ENCODE measurements at places on chromosomes 7 and 10.

- no peak for DNase-seq
Observed at GRCh38 chr10:129042776-129043595, 424.1 kb upstream of the MGMT start.

GRCh38 chr7:27128776-27129728 lies 1.5 kb downstream of the HOXA4 start:
- no peak for DNase-seq

DNA sequence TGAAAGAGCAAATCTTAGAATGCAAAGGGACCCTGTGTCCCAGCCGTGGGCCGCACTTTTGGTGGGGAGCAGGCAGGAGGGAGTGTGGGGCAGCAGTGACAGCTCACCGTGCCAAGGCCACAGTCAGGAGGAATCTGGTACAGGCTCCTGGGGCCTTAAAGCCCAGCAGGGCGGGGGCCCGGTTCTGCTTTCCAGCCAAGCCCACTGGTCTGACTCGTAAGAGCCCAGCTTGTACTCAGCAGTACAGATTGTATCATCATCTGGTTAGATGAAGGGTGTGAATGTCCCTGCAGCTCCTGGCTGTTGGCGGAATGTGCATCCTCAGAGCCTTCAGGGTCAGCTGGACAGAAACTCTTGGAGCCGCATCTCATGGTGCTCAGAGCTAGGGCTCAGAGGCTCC lies 30.5 kb upstream of the TRIM8 start:
- DNase-seq = no peak

DNA sequence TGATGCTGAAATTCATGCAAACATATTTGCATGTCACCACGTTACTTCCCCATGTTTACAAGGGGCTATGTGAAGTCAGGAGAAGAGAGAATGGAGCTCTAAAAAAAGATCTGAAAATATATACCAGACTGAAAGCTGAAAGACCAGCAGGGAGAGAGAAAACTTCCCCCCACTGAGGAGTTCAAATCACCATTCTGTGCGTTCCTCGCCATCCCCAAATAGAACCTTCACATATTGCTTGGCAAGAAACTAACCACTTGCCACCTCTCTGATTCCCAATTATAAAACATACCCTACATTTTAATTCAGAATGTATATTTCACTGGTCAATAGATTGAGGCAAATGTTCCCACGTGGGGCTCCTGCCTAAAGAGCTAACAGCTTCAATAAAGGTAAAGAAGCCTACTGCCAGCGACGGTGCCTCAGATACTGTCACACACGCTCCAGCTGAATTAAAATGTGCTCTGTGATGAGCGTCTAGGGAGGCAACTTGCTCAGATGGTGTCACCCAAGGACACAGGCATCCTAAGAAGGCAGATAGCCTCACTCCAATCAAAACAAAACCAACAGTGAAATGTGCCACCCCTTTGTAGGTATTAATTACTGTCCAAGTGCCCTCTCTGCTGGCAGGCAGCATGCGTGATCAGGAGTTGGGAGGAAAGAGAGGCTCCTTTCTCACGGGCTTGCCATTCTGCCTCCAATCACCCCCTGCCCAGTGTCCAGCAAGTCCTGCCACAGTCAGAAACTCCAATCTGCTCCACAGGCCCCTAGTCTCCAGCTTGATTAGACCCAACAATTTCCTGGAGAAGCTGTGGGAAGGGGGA lies 298.2 kb downstream of the GRID1 start:
- DNase-seq = no peak

- DNase-seq = no peak
Observed at GRCh38 chr10:68576118-68576517, 16.0 kb downstream of the TET1 start.

DNA sequence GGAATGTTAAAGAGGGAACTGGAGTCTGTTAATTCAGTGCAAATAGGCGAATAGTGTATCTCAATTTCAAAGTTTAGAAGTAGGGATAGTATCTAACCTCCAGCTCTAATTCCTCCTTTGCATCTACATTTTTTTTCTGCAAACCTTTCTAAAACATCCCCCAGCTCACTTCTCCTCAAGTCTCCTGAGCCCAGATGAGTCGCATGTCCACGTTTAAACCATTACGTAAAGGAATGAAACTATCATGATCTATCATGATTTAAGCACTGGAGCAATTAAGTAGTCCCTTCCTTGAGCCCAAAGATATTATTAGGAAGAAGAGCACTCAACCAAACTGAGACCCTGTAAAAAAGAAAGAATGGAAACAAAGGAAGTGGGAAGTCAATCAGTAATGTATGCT lies 29.9 kb downstream of the GPR22 start:
- DNase-seq = no peak

DNA sequence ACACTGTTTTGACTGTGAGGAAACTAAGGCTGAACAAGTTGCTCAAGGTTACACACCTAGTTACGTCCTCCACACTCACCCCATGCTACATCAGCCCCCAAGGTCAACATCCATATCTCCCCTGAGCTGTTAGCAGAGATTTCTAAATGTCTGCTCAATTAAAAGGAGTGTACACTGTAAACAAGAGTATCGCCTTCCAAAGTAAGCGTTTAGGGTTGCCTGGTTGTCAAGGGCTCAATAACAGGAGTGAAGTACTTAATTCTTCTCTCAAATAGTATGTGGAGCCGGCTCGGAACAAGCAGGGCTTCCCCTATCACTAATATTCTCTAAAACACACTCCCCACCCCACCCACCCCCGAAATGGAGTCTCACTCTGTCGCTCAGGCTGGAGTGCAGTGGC lies 412.8 kb upstream of the GALNT17 start:
- no peak for DNase-seq

- DNase-seq = no peak
Observed at GRCh38 chr10:759898-760477, 70.5 kb upstream of the DIP2C start.

GRCh38 chr10:61099756-61100155 lies 155.8 kb upstream of the RHOBTB1 start:
- no peak for DNase-seq

DNA sequence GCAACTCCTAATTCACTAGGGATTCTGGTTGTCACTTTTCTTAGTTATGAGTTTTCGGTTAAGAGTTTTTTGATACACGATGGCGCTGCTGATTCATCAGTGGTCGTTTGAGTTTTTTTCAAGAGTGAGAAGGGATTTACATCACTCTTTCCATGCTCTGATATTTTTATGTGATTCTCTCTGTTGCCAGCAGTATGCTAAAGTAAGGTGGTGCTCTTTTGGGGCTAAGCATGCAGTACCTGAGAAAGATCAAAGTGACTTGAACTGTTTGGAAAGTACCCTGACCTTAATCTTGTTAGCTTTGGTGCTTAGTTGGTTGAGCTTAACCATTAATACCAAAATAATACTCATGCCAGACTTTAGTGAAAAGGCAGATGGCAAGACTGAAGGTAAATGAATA lies 28.1 kb downstream of the STAMBPL1 start:
- DNase-seq = no peak

GRCh38 chr10:73581918-73582317 lies 9.2 kb downstream of the USP54 start:
- no peak for DNase-seq

GRCh38 chr10:122127943-122128342 lies 139.0 kb downstream of the TACC2 start:
- DNase-seq = no peak

GRCh38 chr7:42198296-42198695 lies 38.7 kb downstream of the GLI3 start:
- no peak for DNase-seq

DNA sequence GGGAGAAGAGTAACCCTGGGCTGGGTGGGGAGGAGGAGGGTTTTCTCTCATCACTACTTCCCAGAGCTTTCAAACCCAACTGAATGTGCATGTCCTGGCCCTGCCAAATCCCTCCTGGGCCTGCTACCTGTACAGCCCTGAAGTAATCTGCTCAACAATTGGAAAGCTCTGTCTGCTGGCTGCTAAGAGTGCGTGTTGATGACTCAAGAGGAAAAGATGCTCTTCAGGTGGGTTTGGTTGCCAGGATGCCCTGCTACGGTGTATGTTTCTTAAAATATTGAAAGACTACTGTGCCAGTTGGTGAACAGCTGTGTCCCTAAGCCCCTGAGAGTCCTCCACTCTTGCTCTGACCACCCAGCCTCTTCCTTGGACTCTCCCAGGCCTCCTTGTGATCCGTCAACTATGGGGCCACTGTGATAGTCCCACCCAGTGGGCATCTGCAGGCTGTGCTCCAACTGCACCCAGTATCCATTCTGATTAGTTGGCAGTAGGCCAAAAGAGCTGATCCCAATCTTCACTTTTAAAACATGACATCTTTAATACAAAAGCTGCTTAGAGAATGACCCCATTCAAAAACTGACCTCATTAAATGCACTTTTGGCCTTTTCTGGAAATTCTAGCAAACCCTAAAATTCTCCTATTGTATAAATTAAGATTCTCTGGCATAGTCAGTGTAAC lies 85.6 kb downstream of the AOAH start:
- no peak for DNase-seq

DNA sequence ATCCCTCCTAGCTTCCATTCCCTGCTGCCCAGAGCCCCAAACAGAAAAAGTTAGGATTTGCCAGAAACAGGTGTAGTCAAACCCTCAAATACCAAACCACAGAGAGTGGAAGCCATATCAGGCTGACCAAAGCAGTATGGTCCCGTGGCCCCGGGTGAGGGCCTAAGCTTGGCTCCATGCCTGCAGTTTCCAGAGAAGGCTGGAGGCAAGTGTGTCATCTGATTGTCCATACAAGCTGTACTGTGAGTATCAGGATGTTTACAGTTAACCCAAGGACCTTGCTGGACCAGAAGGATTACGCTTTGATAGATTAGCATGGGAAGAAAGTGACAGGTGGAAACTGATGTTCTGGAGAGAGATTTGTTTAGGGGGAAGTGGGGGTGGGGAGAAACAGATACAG lies 96.3 kb downstream of the PRKAG2 start:
- no peak for DNase-seq

GRCh38 chr10:82880776-82881290 lies 1005.8 kb downstream of the NRG3 start:
- DNase-seq = no peak

GRCh38 chr10:93591065-93591808 lies 9.8 kb downstream of the RBP4 start:
- no peak for DNase-seq

- DNase-seq = no peak
Observed at GRCh38 chr10:47332371-47332770, 10.1 kb downstream of the GDF2 start.

GRCh38 chr7:23385140-23385539 lies 85.2 kb downstream of the IGF2BP3 start:
- DNase-seq = no peak

DNA sequence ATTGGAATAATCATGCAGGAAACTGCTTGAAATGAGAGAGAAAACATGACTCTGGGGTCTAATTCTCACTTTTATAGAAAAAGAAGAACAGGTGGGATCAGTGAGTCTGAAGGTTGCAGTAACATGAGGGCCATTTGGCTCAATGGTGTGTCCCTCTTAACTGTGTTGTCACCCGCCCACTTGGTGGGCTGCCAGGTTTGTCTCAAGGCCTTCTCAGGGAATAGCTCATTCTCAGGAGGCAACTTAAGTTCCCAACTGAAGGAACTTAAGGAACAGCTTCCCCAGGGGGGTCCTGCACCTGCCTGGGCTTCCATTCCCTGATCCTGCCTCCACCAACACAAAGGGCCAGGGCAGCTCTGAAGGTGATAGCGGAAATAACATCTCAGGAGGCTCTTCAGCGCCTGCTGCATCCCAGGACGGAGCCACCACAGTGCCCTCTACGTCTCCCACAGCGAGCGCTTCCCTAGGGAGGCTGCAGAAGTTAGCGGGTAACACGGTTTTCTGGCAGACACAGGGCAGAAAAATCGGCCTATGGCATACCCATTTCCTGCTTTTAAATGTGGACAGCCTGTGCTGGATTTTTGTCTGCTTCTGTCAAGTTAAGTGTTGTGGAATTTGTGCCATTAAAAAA lies 88.8 kb downstream of the ZRANB1 start:
- no peak for DNase-seq

DNA sequence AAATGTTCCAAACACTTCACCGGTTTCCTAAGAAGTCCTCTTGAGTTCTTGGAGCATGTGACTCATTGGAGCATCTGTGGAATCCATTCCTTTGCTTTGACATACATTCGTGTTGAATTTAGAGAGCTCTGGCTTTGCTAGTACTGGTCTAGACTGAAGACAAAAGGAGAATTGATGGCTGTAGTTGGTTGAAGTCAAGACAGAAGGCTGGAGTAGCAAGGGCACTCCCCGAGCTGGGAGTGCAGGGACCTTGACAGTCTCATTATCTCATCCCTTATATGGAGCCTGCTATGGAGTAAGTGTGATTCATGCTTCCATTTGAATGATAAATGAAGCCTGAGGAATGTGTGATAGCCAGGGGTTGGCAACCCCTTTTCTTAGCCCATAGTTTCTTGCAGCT lies 1249.1 kb downstream of the TYW1 start:
- DNase-seq = peak; percentile 66

GRCh38 chr7:95993380-95993779 lies 221.0 kb downstream of the DYNC1I1 start:
- no peak for DNase-seq

DNA sequence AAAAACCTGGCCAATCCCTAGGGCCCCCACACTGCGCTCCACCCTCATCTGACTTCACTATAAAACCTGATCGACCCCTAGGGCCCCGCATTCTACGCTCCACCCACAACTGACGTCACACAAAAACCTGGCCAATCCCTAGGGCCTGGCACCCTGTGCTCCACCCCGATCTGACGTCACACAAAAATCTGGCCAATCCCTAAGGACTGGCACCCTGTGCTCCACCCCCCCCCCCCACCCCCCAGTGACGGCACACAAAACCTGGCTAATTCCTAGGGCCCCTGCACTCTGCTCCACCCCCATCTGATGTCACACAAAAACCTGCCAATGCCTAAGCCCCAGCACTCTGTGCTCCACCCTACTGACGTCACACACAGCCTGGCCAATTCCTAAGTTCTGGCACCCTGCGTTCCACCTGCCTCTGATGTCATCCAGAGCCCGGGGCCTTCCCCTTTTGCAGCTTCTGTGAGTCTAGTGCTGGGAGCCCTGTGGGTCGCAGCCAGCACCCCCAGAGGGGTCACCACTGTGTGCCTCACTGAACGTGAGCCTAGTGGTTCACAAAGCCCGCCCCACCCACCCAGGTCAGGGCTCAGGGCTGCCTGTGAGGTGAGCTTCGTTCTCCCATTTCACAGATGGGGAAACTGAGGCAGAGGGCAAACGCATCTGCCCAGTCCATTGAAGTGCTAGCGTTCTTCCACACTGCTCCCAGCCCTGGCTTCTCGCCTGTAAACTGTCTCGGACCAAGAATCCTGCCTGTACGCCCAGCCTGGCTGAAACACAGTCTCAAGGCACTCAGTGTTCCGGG lies 40.6 kb downstream of the MICALL2 start:
- DNase-seq = no peak

DNA sequence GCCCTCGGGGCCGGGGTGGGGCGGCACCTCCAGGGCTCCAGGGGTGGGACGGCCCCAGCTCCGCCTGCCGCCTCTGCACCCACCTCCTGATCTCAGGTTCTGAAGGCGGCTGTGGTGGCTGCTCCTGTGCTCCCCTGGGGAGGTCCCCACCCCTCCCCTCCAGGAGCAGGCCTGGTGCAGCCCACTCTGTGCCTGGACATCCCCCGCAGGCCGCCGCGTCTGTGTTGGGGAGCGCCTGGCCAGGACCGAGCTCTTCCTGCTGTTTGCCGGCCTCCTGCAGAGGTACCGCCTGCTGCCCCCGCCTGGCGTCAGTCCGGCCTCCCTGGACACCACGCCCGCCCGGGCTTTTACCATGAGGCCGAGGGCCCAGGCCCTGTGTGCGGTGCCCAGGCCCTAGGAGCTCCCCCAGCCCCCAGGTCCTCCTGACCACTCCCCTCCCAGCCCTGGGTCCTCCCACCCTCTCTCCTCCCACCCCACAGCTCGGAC lies 5.5 kb downstream of the CYP2W1 start:
- DNase-seq = no peak

Measured in AG04449 (cell line).